Activated CD8-positive, alpha-beta T cell treated with anti-CD3 and anti-CD28 coated beads for 36 hours (primary cell): ENCODE measurements at places on chromosomes 3 and 15.

DNA sequence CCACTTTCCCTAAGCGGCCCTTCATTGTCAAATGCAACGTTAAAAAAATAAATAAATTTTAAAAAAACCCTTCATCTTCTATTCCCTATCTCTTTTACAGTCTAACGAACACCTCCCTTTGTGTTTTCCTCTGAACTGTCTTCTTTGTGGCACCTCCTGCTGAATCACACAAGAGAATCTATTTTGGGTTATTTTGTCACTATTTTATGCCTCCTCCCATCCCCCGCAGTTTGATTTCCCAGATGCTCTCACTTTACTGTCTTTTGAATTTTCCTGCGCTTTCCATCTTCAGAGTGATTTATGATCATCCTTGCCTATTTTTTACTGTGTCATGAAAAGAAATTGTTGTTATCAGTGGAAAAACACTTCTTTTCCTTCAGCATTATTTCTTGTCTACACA, 32.5 kb downstream of the RYR3 start:
- DNase-seq = no peak

DNA sequence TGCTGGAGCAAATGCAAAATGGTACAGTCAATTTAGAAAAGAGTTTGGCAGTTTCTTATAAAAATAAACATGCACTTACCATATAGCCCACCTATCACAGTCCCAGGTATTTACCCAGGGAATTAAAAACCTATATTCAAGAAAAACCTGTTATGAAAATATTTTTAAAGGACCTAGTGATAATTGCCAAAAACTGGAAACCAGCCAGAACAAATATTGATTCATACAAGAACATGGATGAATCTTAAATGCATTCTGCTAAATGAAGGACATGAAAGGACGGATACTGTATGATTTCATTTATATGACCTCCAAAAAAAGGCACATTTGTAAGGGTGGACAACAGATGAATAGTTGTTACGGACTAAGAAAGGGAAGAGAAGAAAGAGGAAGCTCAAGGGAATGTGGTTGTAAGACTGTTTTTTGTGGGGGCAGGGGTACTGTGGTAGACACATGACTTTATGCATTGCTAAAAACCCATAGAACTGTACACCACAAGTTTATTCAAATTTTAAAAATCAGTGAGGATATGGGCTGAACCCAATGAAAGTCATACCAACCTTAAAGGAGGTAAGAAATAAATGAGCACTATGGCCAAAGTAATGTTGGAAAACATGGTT, 61.0 kb downstream of the ZBBX start:
- no peak for DNase-seq

DNA sequence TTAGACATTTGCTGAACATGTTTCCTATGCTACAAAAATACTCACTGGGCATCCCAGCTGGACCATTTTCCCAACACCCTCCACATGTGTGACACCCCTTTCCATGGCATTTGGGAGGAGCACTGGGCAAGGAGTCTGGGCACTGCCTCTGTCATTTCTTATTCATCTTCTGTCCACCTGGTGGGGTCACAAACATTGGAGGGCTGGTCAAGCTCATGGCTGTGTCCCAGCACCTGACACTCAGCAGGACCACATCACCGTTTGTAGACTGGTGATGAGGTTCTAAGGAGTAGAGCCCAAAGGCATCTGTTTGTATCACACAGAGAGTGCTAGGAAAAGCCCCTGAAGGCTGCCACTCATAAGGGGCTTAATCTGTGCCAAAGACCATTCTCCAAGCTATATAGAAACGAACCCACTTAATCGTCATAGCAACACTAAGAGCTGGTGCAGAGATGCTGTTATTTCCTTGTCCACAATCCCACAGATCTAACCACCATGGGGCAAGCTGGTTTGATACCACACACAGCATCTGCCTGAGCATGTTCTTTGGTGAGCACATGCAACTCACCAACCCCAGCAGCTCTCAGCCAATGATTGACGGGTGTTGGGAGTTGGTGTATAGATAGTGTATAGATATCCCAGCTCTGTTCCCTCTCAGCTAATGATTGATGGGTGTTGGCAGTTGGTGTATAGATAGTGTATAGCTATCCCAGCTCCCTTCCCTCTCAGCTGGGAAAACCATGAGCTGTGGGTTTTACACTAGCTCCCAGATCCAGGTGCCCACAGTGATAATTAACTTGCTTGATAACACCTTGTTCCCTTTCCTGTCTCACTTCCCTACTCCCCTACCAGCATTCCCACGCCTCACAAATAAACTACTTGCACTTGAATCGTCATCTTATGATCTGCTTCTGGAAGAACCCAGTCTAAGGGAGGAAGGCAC, 42.7 kb upstream of the ATP2B2 start:
- DNase-seq = peak; percentile 25

DNA sequence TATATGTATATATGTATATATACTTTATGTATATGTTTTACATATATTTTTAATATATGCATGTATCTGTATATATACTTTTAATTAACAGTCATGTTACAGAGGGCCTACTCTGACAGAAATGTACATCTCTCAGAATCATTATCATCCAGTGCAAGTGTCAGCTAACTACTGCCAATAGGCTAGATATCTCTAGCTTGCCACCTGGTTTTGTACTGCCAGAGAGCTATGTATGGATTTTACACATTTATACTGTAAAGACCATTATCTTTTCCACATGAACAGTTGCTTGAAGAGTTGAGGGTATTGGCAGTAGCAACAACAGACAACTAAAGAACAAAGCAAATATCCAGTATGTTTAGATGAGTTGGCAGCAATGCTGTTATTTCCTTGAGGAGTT, 99.7 kb upstream of the VGLL3 start:
- DNase-seq = no peak

GRCh38 chr3:151290673-151291072, 12.3 kb upstream of the P2RY14 start:
- no peak for DNase-seq

- peak; percentile 24 for DNase-seq
These were observed 134.6 kb downstream of the SLC25A26 start for GRCh38 chr3:66355394-66355793.

GRCh38 chr3:52986049-52986448, 59.8 kb downstream of the SFMBT1 start:
- DNase-seq = no peak
